ENCODE measurements at places on chromosomes 4 and X.

GRCh38 chrX:2701600-2701999 is 10.5 kb downstream of the CD99 start:
- DNase-seq = peak; percentile 49

DNA sequence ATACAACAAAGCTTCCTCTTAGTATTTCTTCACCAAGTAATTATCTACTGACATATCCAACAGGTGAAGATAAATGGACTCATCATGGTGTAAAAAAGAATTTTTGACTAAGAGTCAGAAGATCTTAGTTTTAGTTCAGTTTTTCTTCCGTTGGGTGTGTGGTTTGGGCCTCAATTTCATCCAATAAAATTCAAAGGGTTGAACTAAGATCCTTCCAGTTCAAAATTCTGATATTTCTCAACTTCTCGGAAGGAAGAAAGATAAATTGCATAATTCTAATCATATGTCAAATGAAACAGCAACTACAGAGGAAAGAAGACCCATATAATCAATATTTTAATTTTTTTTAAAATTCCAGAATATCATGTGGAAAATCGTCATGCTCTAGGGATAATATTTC is 192.7 kb downstream of the SPRY1 start:
- DNase-seq = no peak

- DNase-seq = no peak
Observed at GRCh38 chr4:120886191-120886590, 36.3 kb downstream of the PRDM5 start.

DNA sequence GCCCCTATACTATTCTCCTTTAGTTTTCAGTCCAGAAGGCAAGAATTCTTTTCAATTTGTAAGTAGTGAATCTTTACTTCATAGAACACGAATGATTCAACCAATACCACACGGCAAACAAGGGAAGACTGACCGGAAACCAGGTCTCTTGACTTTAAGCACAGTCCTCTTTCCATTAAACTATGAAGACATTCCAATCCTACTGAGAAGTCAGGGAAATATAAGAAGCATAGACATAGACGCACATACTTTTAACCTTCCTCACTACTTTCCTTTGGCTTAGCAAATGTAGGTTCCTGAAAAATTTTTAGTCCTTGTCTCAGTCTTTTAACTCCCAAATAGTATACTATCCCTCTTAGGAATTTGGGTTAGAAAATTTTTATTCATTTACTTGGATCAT is 9.1 kb downstream of the CHRDL1 start:
- DNase-seq = no peak

GRCh38 chrX:120251471-120252011 is 929 bp downstream of the ZBTB33 start:
- peak; percentile 76 for DNase-seq
